ENCODE measurements at places on chromosomes 5 and 9. TPM values are rescaled to one million over a fixed set of nuclear protein-coding genes. Genes with fewer than 3 reads are reported as not detected.
A peak's percentile ranks its signal among the peaks of the same experiment; 100 is the strongest.

DNA sequence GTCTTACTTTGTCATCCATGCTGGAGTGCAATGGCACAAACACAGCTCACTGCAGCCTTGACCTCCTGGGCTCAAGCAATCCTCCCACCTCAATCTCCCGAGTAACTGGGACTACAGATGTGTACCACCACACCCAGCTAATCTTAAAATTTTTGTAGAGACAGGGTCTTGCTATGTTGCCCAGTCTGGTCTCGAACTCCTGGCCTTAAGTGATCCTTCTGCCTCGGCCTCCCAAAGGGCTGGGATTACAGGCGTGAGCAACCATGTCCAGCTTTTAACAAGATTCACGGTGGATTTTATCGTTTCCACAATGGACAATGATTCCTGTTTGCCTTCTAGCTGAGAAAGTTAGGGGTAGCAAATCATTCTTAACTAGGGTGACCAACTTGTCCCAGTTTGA lies 165.9 kb downstream of the ZNF608 start:
- H3K27ac ChIP-seq: no peak overlapping the region
- peaks cover 6% of the 10 kb centered on the region for H3K27me3 ChIP-seq
- H3K36me3 ChIP-seq: no peaks in the 10 kb centered on the region
- H3K4me3 ChIP-seq: no peak overlapping the region
- H3K4me1 ChIP-seq: peaks cover 18% of the 10 kb centered on the region

GRCh38 chr5:35186749-35187148 lies 43.5 kb downstream of the PRLR start:
- H3K4me3 ChIP-seq: no peak overlapping the region
- peaks cover 6% of the 10 kb centered on the region for H3K27me3 ChIP-seq
- H3K4me1 ChIP-seq: no peaks in the 10 kb centered on the region
- no peaks in the 10 kb centered on the region for H3K36me3 ChIP-seq
- no peak for DNase-seq
- no peak overlapping the region for H3K27ac ChIP-seq

GRCh38 chr5:170697031-170697430 lies 86.5 kb upstream of the GABRP start:
- H3K4me3 ChIP-seq: no peak overlapping the region
- H3K4me1 ChIP-seq: no peaks in the 10 kb centered on the region
- peaks cover 17% of the 10 kb centered on the region for H3K27me3 ChIP-seq
- no peak overlapping the region for H3K27ac ChIP-seq

- H3K36me3 ChIP-seq: peaks cover 22% of the 10 kb centered on the region
- H3K4me1 ChIP-seq: peaks cover 61% of the 10 kb centered on the region
- H3K27me3 ChIP-seq: no peaks in the 10 kb centered on the region
- no peak overlapping the region for H3K4me3 ChIP-seq
- peak overlapping the region; percentile 86 for H3K27ac ChIP-seq
- DNase-seq: no peak
Observed at GRCh38 chr9:114894206-114894605, 36.2 kb downstream of the TNFSF8 start.

GRCh38 chr9:86721226-86721781 lies 226.0 kb downstream of the GAS1 start:
- H3K27ac ChIP-seq: no peak overlapping the region
- no peak for DNase-seq
- H3K4me1 ChIP-seq: peaks cover 2% of the 10 kb centered on the region
- H3K36me3 ChIP-seq: no peaks in the 10 kb centered on the region

DNA sequence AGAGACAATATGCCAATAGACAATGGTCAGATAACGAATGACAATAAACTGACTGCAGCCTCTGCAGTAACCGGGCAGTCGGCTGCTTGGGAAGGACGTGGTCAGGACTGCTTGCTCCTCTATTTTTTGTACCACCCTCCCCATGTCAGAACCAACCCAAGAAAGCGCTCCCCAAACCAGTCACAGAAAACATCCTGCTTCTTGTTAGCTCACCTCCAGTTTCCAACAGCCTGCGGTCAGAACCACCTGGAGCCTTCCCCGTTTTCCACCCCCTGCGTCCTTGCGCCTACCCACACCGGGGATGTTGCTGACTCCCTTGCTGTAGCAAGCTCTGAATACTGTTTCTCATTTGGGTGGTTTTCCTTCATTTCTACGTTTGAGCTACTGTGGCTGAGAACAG lies 1.7 kb upstream of the MRNIP start:
- peaks cover 16% of the 10 kb centered on the region for H3K36me3 ChIP-seq
- H3K4me3 ChIP-seq: peak overlapping the region; percentile 85
- no peaks in the 10 kb centered on the region for H3K27me3 ChIP-seq
- H3K27ac ChIP-seq: no peak overlapping the region
- no peak for DNase-seq
- peaks cover 14% of the 10 kb centered on the region for H3K4me1 ChIP-seq

DNA sequence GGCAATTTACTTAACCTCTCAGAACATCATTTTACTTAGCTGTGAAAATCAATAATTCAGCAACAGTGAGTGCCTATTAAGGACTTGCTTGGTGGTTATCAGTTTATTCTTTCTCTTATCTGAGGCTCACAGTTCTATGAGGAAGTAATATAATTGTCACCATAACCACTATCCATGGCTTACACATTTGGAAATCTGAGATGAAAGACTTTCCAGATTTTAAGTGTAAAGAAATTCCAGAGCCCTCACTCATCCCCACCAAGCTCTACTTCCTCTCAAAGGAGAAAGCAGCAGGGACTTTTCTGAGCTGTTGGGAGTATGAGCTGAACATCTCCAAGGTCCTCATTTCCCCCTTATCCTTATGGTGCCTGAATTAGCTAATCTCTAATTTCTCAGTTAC lies 321.5 kb downstream of the FBXL7 start:
- H3K4me1 ChIP-seq: no peaks in the 10 kb centered on the region
- H3K36me3 ChIP-seq: no peaks in the 10 kb centered on the region
- no peak for DNase-seq
- no peak overlapping the region for H3K27ac ChIP-seq

- DNase-seq: no peak
- H3K36me3 ChIP-seq: no peaks in the 10 kb centered on the region
- H3K4me3 ChIP-seq: no peak overlapping the region
- peaks cover 2% of the 10 kb centered on the region for H3K27me3 ChIP-seq
- no peak overlapping the region for H3K27ac ChIP-seq
Observed at GRCh38 chr9:135607401-135608293, 31.7 kb downstream of the GLT6D1 start.

GRCh38 chr5:43017428-43017815 lies 22.7 kb downstream of the ANXA2R start:
- peak overlapping the region; percentile 96 for H3K4me3 ChIP-seq
- DNase-seq: peak; percentile 45
- H3K27ac ChIP-seq: peak overlapping the region; percentile 99

DNA sequence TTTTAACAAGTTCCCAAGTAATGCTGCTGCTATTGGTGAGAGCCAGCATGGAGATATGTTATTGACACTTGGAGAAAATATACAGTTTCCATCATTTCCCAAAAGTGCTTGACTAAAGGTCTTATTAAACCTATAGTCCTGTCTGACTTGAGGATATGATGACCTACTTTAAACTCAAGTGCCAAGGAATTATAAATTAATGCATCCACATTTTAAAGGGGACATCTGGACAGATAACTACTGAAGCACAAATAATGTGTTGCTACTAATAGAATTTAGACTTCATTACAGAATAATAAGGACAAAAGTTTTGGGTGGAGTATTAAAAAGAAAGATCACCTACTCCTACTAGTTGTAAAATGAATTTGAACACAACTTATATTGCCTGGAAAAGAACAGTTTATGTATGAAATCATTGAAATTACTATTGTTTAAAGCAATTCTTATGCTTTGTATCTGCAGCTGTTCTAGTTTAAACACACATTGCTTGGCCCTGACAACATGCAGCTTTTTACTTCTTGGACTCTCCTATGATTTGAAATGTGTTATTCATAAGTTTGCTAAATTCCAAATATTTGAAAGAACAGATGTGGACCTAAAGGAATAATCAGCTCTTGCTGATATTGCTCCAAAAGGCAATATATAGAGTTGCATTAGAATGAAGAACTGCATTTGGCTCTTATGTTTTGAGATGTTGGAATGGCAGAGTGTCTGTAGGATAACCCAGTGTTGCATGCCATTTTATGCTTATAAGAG lies 73.4 kb downstream of the SGCD start:
- H3K36me3 ChIP-seq: no peaks in the 10 kb centered on the region
- no peak overlapping the region for H3K27ac ChIP-seq
- peaks cover 5% of the 10 kb centered on the region for H3K27me3 ChIP-seq
- peaks cover 9% of the 10 kb centered on the region for H3K4me1 ChIP-seq

DNA sequence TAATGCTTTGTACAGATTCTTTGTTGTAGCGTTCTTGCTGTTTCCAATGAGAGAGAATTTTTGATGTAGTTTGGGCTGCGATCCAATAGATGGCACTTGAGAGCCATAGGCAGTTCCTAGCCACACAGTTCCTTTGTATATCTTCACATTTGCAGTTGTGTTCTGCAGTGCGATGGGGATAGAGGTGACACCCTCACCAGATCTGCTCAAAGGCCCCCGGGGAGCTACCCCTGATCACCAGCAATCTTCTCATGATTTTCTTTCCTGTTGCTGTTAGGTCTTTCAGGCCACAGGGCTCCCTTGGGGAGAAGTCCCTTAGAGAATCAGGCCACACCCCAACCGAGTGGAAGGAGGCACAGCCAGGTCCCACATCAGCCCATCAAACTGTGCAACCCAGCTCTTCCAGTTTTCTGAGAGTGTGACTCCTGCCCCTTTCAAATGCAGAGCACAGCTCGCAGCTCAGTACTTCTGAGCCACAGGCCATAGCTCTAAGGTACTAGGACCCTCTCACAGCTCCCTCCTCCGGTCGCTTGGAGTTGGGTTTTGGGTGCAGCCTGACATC lies 353.7 kb downstream of the SLCO4C1 start:
- H3K4me3 ChIP-seq: no peak overlapping the region
- DNase-seq: peak; percentile 13
- H3K27ac ChIP-seq: no peak overlapping the region
- H3K27me3 ChIP-seq: no peaks in the 10 kb centered on the region
- no peaks in the 10 kb centered on the region for H3K36me3 ChIP-seq
- H3K4me1 ChIP-seq: peaks cover 3% of the 10 kb centered on the region

DNA sequence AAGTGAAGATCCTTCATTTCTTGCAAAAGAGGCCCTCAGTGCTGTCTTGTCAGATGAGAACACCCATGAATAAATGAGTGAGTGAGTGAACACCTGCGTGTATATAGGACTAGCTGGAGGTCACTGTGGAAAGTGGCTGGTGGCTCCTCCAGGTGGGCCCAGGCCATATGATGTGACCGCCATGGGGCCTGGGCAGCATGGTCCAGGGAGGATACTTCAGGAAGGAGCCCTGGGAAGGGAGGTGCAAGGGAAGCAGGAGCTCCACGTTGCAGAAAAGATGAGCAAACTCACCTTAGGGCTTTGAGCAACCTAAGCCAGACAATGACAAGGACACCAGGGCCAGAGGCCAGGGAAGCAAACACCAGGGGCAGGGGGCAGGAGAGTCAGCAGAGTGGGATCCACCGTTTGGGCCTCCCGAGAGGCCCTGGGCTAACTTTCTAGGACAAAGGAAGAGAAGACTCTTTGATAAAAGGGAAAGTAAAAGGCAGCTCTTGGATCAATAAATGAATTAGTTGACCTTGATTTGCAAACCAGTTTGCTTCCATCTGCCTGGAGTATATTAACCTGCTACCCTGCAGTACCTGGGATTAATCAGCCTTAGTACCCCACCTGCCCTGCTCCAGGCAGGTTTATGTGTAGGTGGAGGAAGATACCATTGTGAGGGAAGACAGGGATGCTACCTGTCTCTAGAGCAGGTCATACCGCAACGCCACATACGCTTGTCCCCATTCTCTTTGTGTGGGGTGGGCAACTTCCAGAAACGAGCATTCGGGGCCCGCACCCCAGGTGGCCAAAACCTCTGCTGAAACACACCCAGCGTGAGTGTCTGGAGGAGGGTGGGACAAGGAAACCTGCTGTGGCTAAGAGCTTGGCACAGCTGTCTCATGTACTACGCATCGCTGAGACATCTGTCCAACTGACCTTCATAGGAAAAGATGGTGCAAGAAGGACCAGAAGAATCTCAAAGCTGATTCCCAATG lies 51.4 kb upstream of the OLFM1 start:
- H3K36me3 ChIP-seq: no peaks in the 10 kb centered on the region
- H3K27me3 ChIP-seq: peaks cover 3% of the 10 kb centered on the region
- H3K27ac ChIP-seq: no peak overlapping the region
- no peak overlapping the region for H3K4me3 ChIP-seq

DNA sequence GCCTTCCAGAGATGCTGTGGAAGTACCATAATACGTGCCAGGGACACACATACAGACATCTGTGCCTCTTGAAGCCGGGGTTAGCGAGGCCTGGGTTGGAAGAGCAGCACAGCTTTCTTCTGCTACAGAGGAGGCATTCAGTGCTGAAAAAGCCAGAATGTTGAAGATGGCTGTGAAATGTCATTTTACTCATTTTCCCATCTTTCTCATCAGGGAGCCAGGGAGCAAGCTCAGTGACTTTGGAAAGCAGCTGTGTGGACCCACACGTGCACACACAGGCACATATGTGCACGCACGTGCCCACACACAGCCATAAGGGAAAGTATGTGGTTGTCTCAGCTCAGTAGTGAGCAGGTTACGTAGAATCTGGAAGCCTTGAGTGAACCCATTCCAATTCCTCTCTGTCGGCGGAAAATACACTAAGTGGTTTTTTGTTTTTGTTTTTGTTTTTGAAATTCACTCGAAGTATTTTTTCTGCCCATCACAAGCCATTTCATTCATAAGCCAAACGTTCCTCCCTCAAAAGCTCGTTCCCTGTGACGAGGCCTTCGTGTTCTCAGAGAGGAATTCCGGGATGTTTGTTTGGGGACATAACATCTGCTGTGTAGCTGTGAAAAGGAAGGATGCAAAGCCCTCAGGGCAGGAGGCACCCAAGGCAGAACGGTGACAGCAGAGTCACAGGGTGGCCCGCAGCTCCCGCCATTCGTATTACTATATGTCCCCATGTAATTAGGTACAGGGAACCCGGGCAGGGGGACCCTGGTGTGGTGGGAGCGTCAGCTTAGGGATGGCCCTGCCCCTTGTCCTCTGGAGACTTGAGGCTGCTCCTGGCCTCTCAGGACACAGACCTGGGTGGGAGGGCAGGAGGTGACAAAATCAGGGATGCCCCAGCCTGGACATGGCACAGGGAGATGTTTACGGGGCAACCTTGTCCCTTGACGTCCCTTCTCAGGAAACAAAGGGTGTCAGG lies 29.0 kb upstream of the ANKRD33B start:
- H3K4me3 ChIP-seq: no peak overlapping the region
- peaks cover 24% of the 10 kb centered on the region for H3K27me3 ChIP-seq
- no peak for DNase-seq
- H3K27ac ChIP-seq: no peak overlapping the region
- peaks cover 17% of the 10 kb centered on the region for H3K4me1 ChIP-seq
- no peaks in the 10 kb centered on the region for H3K36me3 ChIP-seq

- H3K4me3 ChIP-seq: no peak overlapping the region
- no peak overlapping the region for H3K27ac ChIP-seq
- H3K36me3 ChIP-seq: no peaks in the 10 kb centered on the region
- peaks cover 5% of the 10 kb centered on the region for H3K27me3 ChIP-seq
- no peak for DNase-seq
Observed at GRCh38 chr5:33415811-33416354, 24.9 kb upstream of the TARS1 start.

GRCh38 chr5:79518718-79519117 lies 4.8 kb upstream of the HOMER1 start:
- no peak overlapping the region for H3K27ac ChIP-seq
- DNase-seq: no peak
- peaks cover 2% of the 10 kb centered on the region for H3K36me3 ChIP-seq
- peaks cover 20% of the 10 kb centered on the region for H3K4me1 ChIP-seq

- H3K27me3 ChIP-seq: no peaks in the 10 kb centered on the region
- H3K36me3 ChIP-seq: no peaks in the 10 kb centered on the region
- H3K27ac ChIP-seq: no peak overlapping the region
Observed at GRCh38 chr5:155665361-155665760, 651.8 kb downstream of the KIF4B start.

Gene GRM6
- total RNA-seq: not detected

Gene PCDHGC5
- not detected for total RNA-seq

Gene UGT3A1
- not detected for total RNA-seq

Gene GABRA6
- not detected for total RNA-seq

Gene RFX3
- total RNA-seq: 12.3 TPM

Gene PCDHB10
- total RNA-seq: not detected

Gene RASGEF1C
- not detected for total RNA-seq

Data from activated CD8-positive, alpha-beta T cell treated with anti-CD3 and anti-CD28 coated beads for 36 hours (primary cell).